ENCODE measurements at places on chromosomes 6 and 20.
A peak's percentile ranks its signal among the peaks of the same experiment; 100 is the strongest.

DNA sequence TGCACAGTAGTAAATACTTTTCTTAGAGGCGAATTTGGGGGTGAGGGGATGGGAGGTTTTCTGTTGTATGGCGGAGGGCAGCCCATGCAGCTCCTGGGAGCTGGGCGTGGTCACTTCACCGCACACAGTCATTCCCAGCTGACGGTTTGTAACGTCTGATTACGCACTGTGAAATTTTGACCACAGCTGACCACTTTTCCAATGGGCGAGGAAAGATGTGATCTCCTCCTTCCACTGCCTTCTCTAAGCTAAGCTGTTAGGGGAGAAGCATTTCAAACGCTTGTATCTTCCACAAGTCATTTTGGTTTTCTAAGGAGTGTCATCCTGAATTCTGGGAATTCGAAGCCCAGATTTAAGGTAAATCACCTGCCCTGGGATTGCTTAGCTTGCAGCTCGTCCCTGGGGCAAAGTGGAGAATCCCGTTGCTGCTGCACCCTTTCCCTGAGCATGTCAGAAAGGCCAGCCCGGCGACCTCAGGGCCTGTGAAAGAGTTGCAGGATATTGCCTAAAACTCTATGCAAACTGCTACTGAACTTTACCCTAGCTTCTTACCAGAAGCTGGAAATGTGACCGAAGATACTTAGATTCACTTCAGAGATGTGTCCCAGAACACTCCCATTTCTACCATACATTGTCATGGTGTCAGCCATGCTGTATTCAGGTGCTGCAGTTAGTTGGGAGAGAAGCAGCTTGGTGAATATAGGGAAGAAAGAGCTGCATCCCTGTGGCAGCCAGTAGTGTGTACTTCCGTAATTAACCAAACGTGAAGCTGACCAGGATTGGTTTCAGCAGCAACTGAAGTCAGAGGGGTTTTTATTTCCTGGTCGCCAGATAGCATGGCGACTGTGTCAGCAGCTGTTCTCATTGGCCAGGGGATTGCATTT is 58.9 kb downstream of the RREB1 start:
- no peak for DNase-seq

DNA sequence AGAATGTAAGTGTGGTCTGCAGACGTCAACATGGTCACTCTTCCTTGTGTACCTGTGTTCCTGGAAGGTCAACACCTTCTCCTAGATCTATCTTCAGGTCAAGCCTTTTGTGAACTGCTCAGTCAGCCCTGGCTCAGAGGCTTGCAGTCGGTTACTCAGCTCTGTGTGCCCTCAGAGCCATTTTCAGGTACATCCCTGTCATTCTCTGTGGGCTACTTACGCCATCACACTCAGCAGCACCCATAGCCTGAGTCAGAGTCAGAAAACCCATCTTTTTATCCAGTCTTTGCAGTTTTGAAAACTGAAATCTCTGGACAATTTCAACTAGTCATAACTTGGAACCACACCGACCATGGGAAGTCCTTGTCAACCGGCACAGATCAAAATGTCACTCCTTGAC is 35.3 kb downstream of the TGM3 start:
- DNase-seq, result no peak

- DNase-seq, result no peak
Measured at GRCh38 chr6:168189200-168190013, 110.4 kb upstream of the FRMD1 start.

- no peak for DNase-seq
Measured at GRCh38 chr6:15389765-15390723, 144.2 kb downstream of the JARID2 start.

- peak; percentile 52 for DNase-seq
Measured at GRCh38 chr20:1437235-1437904, 29.3 kb downstream of the NSFL1C start.

GRCh38 chr6:37172912-37173492 is 3.0 kb downstream of the PIM1 start:
- DNase-seq, result no peak

Measured in NCI-H1105 (cell line).